ENCODE measurements at places on chromosomes 5 and 9. TPM values are rescaled to one million over a fixed set of nuclear protein-coding genes. Genes with fewer than 3 reads are reported as not detected.

The SV2C gene
- total RNA-seq: 1.7 TPM

The MSX2 gene
- total RNA-seq: not detected

The SOX30 gene
- total RNA-seq: not detected

The CKMT2 gene
- total RNA-seq: 1.2 TPM

The SEMA4D gene
- total RNA-seq: 12.0 TPM

The ZNF354C gene
- total RNA-seq: 59.6 TPM

The LOX gene
- 5.8 TPM for total RNA-seq

The QRFP gene
- not detected for total RNA-seq

The PCDHA1 gene
- total RNA-seq: 6.6 TPM
